ENCODE measurements at places on chromosomes 5 and 9. TPM values are rescaled to one million over a fixed set of nuclear protein-coding genes. Genes with fewer than 3 reads are reported as not detected.

- DNase-seq: no peak
- no peaks in the 10 kb centered on the region for H3K36me3 ChIP-seq
- no peak overlapping the region for H3K27ac ChIP-seq
- no peaks in the 10 kb centered on the region for H3K27me3 ChIP-seq
- no peaks in the 10 kb centered on the region for H3K4me1 ChIP-seq
These were observed 26.4 kb upstream of the TMOD1 start for GRCh38 chr9:97475059-97475458.

The ANKRD31 gene
- total RNA-seq: 0.41 TPM

DNA sequence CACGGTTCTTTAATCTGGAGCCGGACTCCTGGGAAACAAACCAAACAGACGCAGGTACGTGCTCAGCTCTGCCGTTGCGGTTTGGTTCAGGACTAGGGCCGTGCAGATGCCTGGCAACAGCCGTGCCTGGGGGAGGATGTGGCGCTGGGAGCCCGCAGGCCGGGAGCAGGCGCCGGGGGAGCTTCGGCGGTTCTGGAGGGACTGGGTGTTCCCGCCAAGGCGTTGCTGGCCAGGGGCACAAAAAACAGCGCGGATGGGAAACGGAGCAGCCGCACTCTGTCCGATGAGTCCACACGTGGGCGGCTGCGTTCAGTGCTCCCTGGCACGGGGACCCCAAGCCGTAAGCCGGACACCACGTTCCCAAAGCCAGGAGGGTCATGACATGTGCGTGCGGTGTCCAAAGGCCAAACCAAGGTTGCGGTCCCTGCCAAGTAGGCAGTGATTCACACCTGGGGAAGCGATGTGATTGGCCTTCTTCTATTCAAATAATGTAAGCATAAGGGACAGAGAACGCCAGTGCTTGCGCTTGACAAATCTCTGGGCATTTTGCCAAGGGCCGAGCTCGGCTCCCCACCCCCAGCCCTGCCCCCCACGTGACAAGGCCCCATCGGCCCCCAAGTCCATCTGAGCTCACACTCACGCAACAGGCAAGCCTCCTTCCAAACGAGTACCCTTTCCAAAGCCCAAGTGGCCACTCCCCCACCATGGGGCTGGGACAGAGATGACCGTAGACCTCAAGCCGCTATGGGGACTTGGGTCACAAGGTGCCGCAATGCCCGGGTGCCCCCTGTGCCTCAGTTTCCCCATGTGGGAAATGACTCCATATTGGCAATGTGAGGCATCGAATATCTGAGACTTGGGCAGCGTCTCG lies 49.7 kb upstream of the NKD2 start:
- H3K4me3 ChIP-seq: no peak overlapping the region
- no peaks in the 10 kb centered on the region for H3K4me1 ChIP-seq
- H3K27me3 ChIP-seq: no peaks in the 10 kb centered on the region
- no peak overlapping the region for H3K27ac ChIP-seq

The TAF1L gene
- 2.0 TPM for total RNA-seq

DNA sequence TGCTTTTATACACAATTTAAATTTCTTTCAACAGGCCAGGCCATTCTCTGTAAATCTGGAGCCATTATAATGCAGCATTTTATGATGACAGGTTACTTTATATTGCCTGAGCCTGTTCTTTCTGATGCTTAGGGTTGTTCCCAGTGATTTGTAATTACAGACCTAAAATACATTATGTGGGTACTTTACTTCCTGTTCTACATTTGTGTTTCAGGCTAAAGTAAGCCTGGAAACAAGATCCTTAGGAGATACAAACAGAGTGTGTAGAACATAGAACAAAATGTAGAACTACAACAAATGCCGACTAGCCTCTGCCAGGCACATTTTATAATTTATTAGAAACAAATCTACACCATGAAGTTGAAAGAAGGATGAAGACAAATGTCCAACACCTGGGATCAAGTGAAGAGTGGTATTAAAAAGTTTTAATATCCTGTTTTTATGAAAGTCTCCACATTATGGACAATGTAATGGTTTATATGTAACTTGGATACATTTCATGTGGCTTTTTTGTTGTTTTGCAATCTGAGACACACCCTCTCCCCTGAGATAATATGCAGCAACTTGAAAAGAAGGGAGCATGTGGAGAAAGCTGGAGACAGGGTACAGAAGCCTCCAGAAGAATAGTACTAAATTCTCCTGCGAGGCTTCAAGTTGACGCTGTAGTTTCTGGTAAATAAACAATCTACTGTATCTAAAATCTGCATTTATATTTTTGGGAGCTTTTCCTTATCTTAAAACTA lies 46.9 kb downstream of the VCAN start:
- H3K36me3 ChIP-seq: no peaks in the 10 kb centered on the region
- no peaks in the 10 kb centered on the region for H3K27me3 ChIP-seq
- no peaks in the 10 kb centered on the region for H3K4me1 ChIP-seq
- no peak overlapping the region for H3K27ac ChIP-seq

DNA sequence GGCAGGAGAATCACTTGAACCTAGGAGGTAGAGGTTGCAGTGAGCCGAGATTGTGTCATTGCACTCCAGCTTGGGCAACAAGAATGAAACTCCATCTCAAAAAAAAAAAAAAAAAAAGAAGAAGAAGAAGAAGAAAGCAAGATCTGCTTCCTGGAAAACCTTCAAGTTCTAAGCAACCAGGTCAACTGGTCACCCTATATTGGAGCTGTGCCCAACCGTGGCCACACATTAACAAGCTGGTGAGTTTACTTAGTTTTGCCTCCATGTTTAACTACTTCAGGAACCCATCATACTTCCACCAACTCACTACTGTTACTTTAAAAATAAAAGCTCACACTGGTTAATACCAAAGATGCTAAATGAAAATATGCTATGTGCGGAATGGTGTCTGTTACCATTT lies 12.3 kb upstream of the SKP1 start:
- H3K36me3 ChIP-seq: no peaks in the 10 kb centered on the region
- H3K27me3 ChIP-seq: no peaks in the 10 kb centered on the region
- H3K4me1 ChIP-seq: no peaks in the 10 kb centered on the region

- no peaks in the 10 kb centered on the region for H3K27me3 ChIP-seq
- H3K4me1 ChIP-seq: no peaks in the 10 kb centered on the region
- peak overlapping the region; percentile 44 for H3K27ac ChIP-seq
These were observed 7.8 kb downstream of the NFIB start for GRCh38 chr9:14306188-14306587.

The ANXA2R gene
- 4.5 TPM for total RNA-seq

- no peaks in the 10 kb centered on the region for H3K27me3 ChIP-seq
- H3K4me3 ChIP-seq: no peak overlapping the region
- no peak overlapping the region for H3K27ac ChIP-seq
- no peaks in the 10 kb centered on the region for H3K36me3 ChIP-seq
- no peak for DNase-seq
- no peaks in the 10 kb centered on the region for H3K4me1 ChIP-seq
These were observed 6.4 kb downstream of the TNFSF15 start for GRCh38 chr9:114799441-114799840.

DNA sequence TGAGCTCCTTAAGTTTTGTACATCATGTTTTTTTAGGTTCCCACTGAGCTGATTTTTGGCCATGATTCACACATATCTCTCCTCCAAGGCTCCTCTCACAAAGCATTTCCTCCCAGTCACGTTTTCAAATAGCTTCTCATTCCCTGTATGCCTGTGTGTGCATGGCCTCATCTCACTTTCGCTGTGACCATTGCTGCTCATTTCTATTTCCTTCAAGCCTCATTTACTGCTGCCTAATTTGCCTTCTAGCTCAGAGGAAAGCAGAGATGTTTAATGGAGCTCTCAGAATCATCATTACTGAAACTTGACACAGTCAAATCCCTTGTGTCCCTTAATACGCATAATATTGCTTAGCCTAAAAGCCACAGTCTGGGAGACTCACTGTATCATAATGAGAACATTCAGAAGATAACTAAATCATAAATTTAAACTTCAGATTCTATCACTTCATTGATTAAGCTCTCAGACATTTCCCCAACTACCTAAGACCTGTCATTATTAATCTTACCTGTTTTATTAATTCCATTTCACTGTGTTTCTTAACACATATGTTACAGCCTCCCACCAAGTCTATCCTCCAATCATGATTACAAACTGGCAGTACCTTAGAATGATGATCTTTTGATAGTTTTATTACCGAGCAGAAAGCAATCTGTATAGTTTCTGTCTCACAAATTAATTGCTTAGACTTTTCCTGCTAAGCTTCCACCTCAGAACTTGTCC lies 278.3 kb upstream of the PTGER4 start:
- no peak for DNase-seq
- no peak overlapping the region for H3K4me3 ChIP-seq
- H3K27me3 ChIP-seq: no peaks in the 10 kb centered on the region
- H3K27ac ChIP-seq: no peak overlapping the region
- no peaks in the 10 kb centered on the region for H3K36me3 ChIP-seq

GRCh38 chr5:177578316-177578715 lies 13.7 kb upstream of the TMED9 start:
- no peaks in the 10 kb centered on the region for H3K27me3 ChIP-seq
- H3K4me3 ChIP-seq: no peak overlapping the region
- DNase-seq: no peak
- H3K27ac ChIP-seq: no peak overlapping the region
- H3K4me1 ChIP-seq: peaks cover 3% of the 10 kb centered on the region

GRCh38 chr5:172486912-172487311 lies 32.6 kb upstream of the SH3PXD2B start:
- no peaks in the 10 kb centered on the region for H3K4me1 ChIP-seq
- no peak for DNase-seq
- H3K27me3 ChIP-seq: no peaks in the 10 kb centered on the region
- no peak overlapping the region for H3K4me3 ChIP-seq
- no peaks in the 10 kb centered on the region for H3K36me3 ChIP-seq
- no peak overlapping the region for H3K27ac ChIP-seq

The ADGRV1 gene
- total RNA-seq: 16.4 TPM

The PCDHB2 gene
- total RNA-seq: 23.0 TPM

DNA sequence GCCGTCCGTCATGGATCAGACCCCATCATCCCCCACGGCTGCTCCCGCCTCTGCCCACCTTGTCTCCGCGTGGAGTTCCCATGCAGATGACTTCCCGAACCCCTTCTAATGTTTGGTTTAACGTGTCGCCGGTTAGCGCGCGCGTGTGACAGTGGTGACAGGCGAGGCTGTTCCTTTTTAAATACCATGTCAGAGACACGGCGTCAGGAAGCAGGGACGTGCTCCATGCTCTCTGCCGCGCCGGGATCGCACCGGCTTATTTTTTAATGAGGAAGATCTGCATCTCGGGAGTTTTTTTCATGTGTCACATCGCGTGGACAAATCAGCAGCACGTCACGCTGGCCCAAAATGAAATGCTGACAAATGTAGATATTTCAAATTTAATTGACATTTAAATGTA lies 35.9 kb downstream of the CRB2 start:
- no peak for DNase-seq
- no peak overlapping the region for H3K27ac ChIP-seq
- no peaks in the 10 kb centered on the region for H3K4me1 ChIP-seq
- H3K36me3 ChIP-seq: no peaks in the 10 kb centered on the region
- H3K4me3 ChIP-seq: no peak overlapping the region

GRCh38 chr5:64744914-64745313 lies 23.6 kb downstream of the SREK1IP1 start:
- no peaks in the 10 kb centered on the region for H3K4me1 ChIP-seq
- H3K4me3 ChIP-seq: no peak overlapping the region
- no peaks in the 10 kb centered on the region for H3K27me3 ChIP-seq

Measured in prostate gland (tissue), 2 donors.